Activated CD8-positive, alpha-beta memory T cell treated with anti-CD3 and anti-CD28 coated beads, Interleukin-2, amount 50 U/mL, for 4 hours (primary cell): ENCODE measurements at places on chromosomes 4 and X.
A peak's percentile ranks its signal among the peaks of the same experiment; 100 is the strongest.

GRCh38 chrX:23784470-23785331 is 1.7 kb downstream of the SAT1 start:
- no peak for DNase-seq

DNA sequence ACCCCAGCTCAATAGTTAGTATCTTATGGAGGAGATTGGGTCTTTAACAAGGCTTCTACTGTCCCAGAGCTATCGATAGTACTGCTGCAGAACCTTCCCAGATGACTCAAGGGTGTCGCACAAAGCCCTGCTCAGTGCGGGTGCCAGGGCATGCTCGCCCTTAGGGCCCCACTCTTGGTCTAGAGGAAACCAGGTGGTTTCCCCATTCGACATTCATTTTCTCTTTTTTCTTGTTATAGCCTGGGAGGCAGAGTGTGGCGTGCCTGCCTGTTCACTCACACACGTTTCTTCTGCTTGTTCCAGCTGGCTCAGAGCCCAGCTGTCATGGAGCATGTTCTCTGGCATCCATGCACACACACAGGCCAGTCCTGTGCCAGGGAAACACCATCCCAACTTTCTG is 144.5 kb downstream of the SMIM20 start:
- no peak for DNase-seq

DNA sequence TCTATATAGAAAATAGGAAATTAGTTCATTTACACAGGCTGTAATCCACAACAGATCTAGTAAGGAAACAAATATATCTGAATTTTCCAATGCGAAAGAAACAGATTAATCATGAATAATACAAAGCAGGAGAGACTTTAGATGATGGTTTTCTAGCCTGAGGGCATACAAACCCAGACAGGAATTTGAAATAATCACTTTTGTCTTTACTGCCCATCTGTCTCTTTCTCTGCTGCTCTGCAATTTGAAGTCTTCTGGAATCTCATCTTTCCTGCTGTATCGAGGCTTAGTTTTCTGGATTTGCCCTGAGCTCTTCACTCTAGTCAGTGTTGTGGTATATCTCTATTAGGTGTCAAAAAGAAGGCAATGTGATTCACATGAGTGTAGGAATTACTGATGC is 711.8 kb upstream of the FAM241A start:
- DNase-seq: no peak

GRCh38 chr4:91754716-91755115 is 549.0 kb upstream of the GRID2 start:
- no peak for DNase-seq

DNA sequence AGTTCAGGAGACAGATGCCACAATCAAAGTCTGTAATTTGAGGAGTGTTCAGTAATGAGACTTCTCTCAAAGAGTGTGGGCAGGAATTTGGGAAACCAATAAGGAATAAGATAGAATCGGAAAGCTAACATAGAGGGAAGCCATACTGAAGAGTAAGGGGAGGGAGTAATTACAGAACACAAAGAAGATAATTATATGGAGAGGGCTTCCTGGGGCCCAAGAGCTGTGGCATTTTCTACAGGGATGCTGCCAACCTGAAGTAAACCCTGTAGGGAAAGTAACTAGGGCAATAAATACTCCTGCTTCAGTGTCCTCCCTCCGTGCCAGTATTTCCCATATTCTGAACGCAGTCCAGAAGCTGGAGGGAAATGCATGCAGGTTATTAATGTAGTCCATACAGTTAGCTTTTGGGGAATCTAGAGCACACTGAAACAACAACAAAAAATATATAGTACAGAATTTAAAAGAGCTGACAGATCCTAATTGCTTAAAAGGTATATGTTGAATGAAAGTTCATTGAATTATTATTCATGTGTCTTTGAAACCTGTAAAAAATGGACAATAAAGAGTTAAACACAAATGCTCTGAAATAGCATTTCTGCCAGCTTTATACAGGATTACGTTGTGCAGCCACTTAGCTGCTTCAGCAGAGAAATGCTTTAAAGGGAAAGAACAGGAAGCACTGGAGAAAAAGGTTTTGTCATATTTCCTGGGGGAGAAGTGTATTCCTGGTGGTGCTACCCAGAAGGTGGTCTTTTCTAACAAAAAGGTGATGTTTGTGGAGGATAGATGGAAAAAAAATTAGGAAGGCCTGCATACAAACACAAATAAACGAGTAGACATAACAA is 48.0 kb downstream of the CXXC4 start:
- DNase-seq: no peak

GRCh38 chr4:139015948-139016471 is 429 bp downstream of the NOCT start:
- peak; percentile 55 for DNase-seq

DNA sequence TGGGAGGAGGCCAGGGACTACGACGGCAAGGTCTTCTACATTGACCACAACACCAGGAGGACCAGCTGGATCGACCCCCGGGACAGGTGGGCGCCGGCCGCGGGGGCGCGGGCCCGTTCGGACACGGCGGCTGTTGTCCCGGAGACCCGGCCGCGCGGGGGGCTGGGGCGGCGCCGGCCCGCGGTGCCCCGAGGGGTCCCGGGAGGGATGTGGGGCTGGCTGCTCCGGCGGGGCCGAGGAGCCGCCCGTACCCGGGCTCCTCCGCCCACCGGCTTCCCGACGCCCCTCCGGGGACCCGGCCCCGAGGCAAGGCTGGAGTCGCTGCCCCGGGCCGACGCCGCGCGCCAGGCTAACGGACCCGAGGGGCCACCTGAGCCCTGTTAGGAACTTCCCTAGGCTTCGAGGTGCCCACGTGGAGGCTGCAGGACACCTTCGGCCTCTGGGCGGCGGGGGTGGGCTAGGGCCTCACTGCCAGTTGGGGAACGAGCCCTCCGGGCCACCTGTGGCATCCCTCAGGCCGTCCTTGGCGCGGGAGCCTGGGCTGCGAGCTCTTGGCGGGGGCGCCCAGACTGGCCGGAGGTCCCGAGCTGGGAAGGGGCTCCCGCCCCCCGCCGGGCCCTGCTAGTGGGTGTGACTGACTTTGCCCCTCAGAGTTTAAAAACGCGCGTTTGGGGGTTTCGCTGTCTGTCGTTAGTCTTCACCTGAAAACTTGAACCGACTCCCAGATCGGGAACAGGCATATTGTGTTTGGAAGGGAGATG is 660 bp downstream of the WWC2 start:
- peak; percentile 19 for DNase-seq

- DNase-seq: no peak
These were observed 169.6 kb downstream of the RAPGEF2 start for GRCh38 chr4:159272273-159273140.

DNA sequence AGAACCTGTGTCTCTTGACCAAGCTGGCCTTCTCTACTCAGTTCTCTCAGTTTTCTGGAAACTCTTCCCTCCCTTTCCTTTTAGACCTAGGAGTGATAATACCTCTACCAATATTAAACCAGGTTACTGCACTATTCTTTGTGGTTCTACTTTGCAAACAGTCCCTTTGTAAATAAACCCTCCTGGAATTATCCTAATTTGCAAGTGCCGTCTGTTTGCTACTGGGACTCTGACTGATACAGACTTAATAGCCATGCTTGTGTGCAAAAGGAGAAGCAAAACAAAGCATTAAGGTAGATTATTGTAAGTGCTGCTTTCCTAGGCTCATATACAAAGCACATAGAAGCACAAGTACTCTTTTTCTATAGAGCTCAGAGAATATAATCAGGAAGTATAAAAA is 507.0 kb downstream of the INPP4B start:
- no peak for DNase-seq

DNA sequence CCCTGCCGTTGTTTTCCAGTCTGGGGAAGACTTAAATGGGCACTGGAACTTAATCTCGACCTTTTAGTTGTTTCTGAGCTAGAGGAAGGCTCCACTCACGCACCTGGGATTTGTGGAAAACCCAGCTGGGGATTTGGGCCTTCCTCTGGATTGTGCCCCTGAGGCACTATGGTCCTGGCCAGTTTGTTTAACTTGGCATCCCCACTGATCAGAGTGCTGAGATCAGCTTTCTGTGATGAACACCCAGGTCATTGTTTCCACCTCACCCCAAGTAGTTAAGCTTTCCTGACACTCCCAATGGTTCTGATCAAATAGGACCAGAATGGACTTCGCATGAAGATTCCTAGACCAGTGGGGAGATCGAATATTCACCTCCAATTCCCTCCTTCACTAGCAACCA is 20.5 kb upstream of the NAP1L5 start:
- DNase-seq: no peak

DNA sequence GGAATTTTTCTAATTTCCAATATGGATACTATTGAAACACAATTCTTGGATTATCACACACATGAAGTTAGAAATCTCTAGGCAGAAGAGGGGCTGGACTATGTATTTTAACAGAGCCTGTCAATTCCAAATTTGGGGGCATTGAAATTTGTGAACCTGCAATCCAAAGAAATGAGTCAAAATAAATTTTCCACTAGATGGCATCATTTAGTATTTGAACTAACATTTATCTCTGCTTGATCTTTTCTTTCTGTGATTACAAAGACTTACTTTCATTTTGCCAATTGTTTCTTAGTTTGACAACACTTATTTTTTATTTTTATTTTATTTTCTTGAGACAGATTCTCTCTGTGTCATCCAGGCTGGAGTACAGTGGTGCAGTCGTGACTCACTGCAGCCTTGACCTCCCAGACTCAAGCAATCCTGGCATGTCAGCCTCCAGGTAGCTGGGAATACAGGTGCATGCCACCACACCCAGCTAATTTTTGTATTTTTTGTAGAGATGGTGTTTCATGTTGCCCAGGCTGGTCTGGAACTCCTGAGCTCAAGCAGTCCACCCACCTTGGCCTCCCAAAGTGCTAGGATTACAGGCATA is 2.7 kb upstream of the PYURF start:
- DNase-seq: no peak

DNA sequence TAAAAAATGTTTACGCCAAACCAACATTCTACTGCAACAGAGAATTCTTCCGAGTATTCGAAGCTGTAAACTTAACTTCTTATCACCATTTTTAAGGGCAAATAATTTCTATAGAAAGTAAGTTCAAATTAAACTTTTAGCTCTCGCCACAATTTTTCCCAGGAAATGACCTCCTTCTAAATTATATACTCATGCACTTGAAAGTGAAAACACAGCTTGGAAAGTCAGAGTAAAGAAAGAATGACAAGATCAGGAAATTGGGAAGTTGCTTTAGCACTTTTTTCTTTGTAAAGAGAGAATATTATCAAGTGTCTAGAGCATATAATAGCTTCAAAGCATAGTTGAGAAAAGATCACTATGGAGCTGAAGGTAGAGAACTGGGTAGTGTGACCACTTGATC is 1.2 kb downstream of the CYBB start:
- DNase-seq: no peak

GRCh38 chr4:83151651-83152050 is 37.1 kb upstream of the PLAC8 start:
- DNase-seq: no peak

GRCh38 chrX:12789976-12790375 is 1.2 kb upstream of the PRPS2 start:
- DNase-seq: no peak

GRCh38 chrX:130545796-130546195 is 144.0 kb downstream of the RBMX2 start:
- DNase-seq: no peak
